ENCODE measurements at places on chromosomes 12 and 14.

DNA sequence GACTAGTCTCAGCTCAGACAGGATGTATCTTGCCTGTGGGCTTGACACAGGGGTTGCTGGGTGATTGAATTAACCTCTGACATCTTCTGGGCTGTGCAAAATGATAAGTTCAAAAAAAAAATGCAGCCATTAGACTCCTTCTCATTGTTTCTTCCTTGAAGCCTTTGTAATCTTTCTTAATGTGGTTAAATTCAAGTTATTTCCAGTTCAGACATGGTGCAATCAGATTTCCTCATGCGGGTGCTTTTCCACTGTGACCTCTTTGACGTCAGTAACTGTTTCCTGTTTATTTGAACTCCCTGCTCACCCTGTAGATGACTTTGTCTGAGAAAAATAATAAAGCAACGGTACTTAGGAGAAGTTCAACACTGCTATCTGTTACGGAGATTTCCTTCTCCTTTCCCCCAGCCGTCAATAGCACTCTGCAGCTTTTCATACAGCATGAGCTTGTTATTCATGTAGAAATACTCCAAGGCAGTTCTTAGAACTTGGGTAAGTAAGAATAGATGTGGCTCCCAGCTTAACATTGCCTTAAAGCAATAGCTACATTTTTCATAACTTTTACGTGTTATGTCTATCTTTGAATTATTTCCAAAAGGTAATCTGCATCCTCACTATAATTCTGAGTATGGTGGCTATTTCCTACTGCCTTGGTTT lies 155.5 kb downstream of the PRKCH start:
- DNase-seq, result peak; percentile 81

DNA sequence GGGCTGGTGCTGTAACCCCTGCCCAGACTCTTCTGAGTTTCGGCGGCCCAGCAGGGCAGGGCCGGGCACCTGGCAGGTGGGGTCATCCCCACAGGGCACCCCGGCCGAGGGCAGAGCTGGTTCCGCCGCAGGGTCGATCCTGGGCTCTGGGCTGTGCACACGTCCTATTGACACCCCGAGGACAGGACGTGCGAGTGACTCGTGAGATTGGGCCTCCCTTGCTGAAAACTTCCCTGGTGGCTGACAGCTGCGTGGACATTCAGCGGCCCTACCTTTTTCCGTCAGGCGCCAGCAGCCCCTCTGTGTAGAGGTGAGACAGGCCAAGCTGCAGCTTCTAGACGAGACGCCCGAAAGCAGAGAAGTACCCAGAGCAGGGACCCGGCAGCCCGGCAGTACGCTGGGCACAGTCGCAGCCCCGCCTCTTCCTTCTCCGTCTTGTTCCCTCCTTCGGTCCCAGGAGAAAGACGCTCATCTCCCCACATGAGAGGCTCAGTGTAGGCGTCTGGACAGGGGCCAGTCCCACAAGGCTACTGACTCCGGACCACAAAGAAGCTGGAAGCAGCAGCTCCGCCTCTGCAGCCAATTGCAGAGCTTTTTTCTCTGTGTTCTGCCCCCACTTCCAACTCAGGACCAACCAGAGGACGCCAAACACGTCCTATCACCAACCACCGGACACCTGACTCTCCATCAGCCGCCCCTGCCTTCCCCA lies at the start of gene LRCOL1:
Gene LRCOL1, minus strand, starts transcription at position 532 of the 709 bp plus-strand sequence. CDS start 4,331 bp downstream, outside the sequence.
- DNase-seq, result no peak

DNA sequence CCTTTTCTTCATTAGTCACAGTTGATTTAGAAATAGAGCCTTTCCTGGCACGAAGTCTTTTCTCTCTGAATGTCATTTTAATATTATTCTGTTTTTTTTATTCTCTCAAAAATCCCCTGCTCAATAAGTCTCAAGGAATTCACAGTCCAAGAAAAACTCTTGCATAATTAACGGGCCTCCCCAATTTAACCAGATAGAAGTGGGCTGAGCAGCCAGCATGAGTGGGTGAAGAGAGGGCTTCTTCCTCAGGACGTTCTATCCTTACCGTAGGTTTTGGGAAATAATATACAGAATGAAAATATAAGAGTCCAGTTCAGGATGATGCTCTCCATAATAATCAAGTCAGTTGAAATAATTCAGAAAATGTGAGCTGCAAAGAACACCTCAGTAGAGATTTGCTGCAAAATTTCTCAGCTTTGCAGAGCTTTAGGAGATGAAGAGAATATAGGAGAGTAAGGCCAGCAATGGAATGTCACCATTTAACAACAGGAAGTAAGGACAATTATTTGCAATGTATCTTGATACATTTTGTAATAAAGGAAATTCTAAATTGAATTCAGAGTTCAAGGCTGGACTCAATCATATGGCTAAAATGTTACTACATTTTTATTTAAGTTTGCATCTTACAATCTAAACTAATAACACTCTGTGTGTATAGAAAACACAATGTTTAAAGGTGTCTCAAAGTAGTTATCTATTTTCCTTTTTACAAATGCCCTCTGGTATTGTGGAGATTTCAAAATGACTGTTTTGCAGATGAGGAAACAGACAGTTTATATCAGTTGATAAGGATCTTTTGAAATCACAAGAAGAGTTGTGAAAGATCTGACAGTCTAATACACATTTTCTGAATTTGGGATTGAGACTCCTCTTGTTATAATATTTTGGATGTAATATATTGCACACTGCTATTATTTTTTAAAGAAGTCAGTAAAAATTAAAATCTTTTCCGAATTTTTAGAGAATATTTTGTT lies 1724.1 kb upstream of the SEL1L start:
- DNase-seq, result peak; percentile 56

DNA sequence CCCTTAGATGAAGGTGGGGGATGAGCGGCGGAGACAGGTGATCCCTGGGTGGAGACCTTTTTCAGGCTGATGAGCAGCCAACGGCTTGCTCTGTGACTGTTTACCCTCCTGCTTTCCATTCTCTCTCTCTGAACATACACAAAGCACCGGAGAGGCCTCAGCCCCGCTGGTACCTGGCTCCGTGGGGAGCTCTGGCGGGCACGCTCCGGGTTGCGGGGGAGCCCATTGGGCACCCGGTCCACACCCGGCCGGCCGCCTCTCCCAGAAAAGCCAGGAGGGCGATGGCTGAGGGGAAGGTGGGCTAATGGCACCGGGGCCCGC lies 545 bp downstream of the SMARCC2 start:
- peak; percentile 32 for DNase-seq

DNA sequence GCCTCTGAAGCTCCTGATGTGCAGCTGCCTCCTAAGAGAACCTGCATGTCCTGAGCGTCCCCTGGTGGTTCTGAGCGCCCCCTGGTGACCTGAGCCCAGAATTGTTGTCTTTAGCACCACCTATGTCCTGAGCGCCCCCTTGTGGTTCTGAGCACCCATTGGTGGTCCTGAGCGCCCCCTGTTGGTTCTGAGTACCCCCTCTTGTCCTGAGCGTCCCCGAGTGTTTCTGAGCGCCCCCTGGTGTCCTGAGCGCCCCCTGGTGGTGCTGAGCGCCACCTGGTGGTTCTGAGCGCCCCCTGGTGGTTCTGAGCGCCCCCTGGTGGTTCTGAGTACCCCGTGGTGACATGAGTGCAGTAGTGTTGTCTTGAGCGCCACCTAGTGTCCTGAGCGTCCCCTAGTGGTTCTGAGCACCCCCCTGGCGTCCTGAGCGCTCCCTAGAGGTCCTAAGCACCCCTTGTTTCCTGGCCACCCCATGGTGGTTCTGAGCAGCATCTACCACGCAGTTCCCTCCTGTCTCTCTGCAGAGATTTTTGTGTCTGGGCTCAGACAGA lies 782.5 kb downstream of the TMEM121 start:
- peak; percentile 82 for DNase-seq

DNA sequence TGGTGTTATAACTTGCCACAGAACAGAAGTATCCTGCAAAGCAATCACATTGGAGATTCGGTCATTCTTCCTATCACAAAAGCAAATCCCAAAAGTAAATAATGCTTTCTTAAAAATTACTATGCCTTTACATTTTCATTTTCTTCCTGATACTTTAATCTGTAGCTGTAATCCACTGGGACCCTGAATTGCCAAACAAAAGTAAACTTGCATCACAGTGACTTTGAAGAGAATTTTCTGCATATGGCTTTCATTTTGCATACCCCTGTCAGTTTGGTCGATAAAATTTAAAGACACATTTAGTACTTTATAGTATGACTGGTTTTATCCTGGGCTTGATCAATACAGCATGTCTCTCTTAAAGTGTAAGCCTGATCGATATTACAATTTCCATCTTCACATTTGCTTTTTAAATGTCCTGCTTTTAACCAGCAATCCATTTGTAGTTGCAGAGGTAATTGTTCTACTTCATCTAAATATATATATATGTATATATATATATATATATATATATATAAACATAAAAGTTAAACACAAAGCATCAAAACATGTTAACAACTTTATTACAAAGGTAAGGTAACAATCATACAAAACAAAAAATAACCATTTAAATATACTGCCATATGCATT lies 53.7 kb upstream of the PLEKHA5 start:
- no peak for DNase-seq

GRCh38 chr12:124673801-124674617 lies 106.6 kb upstream of the NCOR2 start:
- DNase-seq, result no peak

- DNase-seq, result no peak
These were observed 194.1 kb downstream of the BTG1 start for GRCh38 chr12:91951571-91951970.

DNA sequence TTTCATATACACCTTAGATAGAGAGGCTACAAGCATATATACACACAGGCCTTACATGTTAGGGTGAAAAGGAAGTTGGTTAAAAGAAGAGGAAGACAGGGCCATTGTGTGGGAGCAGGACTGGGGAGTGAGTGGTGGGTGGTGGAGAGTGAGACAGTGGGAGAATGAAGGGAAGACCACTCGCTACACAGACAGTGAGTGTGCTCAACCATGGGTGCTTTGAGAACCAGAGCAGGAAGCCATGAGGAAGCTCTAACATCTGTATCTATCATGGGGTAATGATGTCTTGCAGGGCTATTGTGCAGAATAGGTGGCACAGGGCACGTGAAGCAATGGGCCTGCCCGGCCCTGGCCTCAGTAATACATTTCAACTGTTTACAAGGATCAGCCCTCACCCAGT lies 11.4 kb upstream of the KRT74 start:
- DNase-seq, result no peak

- DNase-seq, result no peak
These were observed 10.6 kb downstream of the TMEM121 start for GRCh38 chr14:105536691-105537579.

GRCh38 chr12:111276146-111276545 lies 92.7 kb downstream of the PHETA1 start:
- no peak for DNase-seq

DNA sequence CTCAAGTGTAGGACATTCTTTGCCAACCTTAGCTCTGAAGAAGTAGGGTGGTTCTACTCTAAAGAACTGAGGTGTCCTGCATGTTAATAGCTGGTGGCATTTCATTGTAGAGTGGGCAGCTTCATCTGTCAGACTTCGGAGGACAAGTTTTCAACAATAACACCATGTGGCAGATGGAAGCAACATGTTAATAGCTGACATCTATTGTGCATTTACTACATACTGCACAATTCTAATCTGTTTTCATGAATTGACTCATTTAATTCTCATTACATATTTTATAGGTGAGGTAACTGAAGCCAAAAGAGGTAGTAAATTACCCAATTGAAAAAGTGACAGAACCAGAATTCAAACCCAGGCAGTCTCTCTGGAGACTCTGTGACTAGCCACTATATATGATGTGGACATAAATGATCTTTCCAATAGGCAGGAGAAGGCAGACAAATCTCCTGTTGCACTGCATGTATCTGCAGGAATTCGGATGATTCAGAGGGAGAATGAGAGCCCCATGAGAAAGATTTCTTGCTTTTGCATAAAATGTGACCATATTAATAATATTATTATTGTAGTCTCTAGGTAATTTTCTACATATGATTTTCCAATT lies 137.2 kb upstream of the E2F7 start:
- no peak for DNase-seq

- DNase-seq, result no peak
These were observed 152.6 kb downstream of the TTC7B start for GRCh38 chr14:90663680-90664079.

DNA sequence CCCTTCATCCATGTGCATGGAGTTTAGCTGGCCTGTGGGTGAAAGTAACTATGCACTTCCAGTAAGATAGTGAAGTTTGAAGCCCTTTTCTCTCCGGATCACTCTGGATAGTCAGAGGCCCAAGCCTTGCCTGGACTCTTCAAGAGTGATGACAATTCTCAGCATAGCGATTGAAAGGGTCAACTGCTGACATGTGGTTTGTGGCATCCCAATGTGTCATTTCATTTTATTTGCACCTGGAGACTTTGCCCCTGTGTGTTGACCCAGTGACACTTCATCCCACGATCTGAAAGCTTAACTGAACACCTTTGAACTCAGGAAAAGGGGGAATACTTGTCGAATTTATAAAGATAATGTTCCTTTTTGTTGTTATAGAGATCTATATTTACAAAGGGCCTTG lies 711.9 kb upstream of the TMEM132C start:
- no peak for DNase-seq

GRCh38 chr12:39616251-39616650 lies 3.4 kb downstream of the ABCD2 start:
- no peak for DNase-seq

- DNase-seq, result peak; percentile 72
These were observed 4.7 kb downstream of the TNFRSF1A start for GRCh38 chr12:6336889-6337853.

GRCh38 chr12:25859976-25860375 lies 98.5 kb upstream of the RASSF8 start:
- DNase-seq, result no peak

DNA sequence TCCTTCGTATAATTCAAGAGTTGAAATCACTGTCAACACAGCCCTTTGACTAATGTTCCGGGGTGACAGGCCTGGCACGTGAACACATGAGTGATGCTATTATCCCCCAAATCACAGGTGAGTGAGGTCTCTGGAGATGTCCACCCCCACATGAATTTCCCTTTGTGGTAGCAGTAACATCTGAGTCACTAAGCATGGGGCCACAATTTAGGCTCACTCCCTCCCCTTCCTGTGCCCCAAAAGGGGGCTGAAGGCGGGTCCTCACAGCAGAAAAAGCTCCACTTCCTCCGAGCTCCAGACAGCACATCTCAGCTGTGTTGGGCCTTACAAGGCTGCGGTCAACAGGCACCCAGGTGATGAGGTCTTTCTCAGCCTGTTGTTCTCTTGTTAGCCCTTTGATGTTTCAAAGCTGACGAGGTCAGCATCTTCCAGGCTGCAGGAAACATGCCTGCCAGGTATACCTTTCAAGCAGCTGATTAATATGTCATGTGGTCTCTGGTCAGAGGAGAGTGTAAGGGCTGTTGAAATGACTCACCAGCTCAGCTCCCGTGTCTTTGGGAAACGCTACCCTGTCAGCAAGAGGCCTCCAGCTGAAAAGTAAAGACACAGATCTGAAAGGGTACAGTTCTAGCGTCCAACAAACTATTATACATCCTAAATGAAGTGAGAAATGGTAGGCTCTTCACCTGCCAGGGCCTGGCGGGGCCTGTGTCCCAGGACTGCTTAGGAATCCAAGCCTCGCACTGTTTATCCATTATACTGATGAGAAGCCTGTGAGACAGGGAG lies 107.3 kb downstream of the ZFP36L1 start:
- DNase-seq, result peak; percentile 13

DNA sequence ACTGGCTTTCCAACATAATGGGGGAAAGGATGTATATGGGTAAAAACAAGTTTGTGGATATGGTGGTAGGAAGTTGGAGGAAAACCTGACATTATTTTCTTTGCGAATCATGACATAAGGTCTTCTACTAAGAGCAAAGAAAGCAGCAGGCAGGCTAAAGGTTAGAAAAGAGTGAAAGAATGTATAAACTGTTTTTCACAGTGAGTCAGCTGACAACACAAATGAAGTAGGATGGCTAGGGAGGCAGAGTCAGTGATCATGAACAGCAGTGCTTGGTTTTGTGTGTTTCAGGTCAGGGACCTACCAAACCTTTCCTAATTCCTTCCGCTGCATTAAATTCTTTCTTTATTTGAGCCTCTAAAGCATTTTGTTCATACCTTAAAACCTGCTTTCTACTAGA lies 46.3 kb upstream of the CATSPERB start:
- DNase-seq, result no peak
